ENCODE measurements at places on chromosomes 5 and 9.
A peak's percentile ranks its signal among the peaks of the same experiment; 100 is the strongest.

- DNase-seq = no peak
Observed at GRCh38 chr9:137373611-137373980, 49.4 kb downstream of the EXD3 start.

- no peak for DNase-seq
Observed at GRCh38 chr5:6317116-6317798, 61.1 kb downstream of the MED10 start.

- DNase-seq = peak; percentile 64
Observed at GRCh38 chr5:93164690-93165089, 416.3 kb downstream of the NR2F1-AS1 start.

- DNase-seq = peak; percentile 78
Observed at GRCh38 chr5:160188141-160189015, 40.9 kb upstream of the FABP6 start.

DNA sequence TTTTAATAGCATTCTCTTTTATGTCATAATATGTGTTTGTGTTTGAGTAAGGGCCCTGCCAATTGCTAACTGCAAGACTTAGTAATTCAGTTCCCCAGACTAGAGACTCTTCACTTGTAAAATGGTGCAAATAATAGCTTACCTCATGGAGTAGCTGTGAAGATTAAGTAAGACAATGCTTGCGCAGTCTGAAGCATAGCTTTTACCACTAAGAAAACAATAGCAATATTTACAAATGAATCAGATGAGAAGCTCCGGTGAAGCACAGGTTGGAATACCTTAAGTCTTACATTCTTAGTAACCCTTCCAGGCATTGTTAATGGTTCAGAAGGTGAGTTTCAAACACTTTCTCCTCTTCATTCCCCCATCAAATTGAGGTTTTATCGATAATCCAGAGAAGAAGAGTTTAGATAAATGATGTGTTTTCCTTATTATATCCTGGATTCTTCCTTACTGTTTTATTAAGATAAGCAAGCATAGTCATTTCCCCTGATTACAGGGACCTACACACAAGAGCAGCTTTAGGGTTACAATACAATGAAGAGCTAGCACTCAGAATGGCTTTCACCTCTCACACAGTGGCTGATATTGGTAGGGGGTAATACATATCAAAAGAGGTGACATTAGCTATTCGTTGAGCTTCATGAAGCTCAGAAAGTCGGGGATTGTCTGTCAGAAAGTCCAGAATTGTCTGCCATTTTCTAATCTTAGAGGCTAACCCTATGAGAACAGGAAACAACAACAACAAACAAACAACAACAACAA, 96.4 kb upstream of the EDIL3 start:
- DNase-seq = peak; percentile 24

DNA sequence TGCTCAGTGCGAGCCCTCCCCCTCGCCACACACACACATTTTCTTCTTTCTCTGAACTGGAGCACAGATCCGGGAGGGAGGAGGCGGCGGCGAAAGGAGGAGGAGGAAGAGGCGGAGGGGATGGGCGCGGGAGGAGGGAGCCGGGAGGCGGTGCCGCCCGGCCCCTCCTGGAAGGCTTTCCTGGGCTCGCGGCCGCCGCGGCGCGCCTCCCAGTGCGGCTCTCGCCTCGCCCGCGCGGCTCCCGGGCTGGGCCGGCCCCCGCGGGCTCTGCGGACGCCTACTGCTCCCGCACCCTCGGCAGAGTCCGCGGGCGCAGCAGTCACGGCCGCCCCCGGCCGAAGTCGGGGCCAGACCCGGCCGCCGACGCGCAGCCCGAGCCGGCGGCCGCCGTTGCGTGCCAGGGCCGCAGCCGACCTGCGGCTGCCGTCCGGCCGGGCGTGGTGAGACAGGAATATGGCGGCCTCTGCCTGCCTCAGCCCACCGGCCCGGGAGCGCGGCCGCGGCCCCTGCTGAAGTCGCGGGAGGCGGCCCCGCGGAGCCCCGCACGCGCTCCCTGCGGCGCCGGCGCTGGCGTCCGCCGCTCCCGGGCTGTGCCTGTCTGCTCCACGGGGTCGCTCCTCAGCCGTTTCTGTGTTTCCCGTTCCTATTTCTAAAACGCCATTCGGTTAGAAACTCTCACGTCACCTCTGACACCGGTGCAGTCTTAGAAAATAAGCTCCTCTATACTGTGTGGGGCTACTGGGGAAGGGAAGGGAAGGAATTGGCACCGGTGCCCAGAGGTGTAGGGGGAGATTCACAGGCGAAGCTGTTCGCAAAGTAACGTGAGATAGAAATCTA, 500 bp upstream of the GNAQ start:
- peak; percentile 91 for DNase-seq

GRCh38 chr9:128701227-128701854, 962 bp upstream of the PKN3 start:
- no peak for DNase-seq

DNA sequence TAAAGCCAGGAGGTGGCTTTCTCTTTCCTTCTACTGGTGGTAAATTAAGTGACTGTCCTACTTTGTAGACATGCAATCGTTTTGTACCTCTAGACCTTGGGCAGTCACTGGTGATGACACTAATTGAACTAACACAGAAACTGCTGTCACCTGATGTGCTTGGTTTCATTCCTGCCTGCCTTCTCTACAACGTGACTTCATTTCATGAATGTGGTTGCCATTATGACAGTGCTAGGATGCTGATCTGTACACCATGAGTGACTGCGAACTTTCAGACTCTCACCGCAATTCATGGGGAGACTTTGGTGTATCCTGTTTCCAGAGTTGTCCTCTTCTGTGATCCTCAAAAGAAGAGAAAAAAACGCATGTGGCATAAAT, 47.5 kb downstream of the UBE2QL1 start:
- DNase-seq = no peak

DNA sequence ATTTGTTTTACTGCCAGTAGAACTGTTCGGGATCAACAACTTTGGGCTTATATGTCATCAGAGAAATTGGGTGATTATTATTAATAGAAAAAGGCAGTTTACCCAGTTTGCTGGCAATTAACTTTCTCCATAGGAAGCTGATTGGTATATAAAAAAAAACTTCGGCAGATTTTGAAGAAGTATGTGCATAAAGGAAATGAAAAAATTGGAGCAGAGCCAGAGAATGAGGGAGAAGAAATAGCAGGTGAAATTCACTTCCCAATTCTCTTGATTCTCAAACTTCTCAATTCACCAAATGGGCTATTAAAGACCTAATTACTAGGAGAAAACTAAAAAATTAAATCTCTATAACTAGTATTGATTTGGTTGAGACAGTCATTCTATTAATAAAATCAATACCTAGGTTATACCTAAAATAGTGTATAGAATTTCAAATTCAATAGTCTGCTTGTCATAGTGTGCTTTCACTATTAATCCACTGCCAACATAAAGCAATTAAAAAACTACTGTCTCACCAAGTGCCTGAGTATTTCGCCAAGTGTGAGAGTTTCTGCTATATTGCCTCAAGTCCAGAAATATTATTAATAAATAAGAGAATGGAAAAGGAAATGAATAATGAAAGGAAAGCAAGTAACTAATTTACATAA, 47.5 kb downstream of the STX17 start:
- DNase-seq = no peak

GRCh38 chr9:35868933-35869332, 1.3 kb downstream of the OR13J1 start:
- DNase-seq = no peak

DNA sequence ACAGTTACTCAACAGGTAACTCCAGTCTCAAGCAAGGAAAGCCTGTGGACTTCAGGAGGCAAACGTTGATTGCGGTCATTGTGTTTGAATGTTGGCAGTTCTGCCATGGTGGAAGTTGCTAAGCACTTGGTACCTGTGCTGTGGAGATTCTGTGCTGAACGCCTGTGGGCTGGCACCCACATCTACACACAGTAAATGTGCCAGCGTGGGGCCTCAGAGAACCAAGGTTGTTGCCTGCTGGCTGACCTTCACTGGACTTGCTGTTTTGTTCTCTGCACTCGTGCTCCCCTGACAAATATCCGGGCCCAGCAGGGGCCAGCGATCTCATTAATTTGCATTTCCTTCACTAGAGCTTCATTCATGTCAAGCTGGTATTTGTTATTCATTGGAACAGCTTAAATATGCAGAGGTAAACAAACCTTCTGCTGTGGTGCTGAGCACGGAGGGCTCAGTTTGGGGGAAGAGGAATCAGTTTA, 141.8 kb downstream of the PRKACG start:
- no peak for DNase-seq

DNA sequence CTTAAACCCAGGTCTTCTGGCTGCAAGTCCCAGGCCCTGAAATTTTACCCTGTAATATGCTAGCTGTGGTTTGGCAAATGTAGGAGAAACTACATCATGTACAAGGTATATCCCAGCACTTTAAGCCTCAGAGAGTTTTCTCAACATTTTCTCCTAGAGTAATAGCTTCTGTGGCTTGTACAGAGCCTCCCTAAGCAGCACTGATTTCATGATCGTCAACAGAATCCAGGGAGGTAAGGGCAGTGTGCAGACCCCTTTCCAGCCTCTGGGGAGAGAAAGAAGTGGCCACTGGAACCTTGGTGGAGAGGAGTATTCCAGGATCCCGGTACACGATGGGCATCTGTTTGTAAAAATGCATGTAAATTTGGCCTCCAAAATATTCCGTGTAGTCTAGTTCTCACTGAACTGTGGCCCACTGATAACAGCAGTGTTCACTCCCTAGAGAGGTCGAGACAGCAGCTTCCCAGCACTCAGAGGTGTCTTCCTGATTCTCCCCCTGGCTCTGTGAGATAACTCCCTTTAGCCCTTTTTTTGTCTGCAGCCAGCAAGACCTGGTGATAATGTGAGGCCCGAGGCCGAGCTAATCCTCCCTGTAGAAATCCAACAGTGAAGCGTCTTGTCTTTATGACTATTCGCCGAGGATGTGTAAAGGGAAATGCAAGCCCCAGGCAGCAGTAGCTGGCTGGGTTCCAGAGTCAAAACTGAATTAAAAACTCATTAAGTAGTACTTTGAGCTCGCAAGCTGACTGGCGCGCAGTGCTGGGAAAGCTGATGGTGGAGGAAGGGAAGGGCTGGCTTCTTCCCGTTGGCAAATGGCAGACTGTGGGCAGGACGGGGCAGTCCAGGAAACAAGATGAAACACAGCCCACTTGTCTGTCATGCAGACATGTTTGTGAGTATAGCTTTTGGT, 59.0 kb downstream of the MAP1B start:
- no peak for DNase-seq

- DNase-seq = peak; percentile 85
Observed at GRCh38 chr5:150637245-150638052, 3.0 kb upstream of the SYNPO start.

DNA sequence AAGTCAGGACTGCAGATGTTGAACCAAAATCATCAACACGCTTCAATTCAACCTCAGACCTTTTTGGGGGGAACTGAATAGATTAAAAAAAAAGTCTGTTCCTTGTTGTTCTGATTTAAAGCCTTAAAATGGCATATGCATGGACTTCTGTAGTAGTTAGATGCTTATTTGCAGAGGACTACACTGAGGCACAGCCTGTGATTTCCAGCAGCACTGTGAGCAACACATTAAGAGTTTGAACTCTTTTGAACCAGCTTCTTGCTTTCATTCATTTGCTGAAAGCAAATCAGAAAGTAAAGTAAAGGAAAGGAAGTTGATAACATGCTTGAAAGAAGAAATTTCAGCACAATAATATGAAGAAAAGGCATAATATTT, 60.7 kb upstream of the DMAC1 start:
- no peak for DNase-seq

DNA sequence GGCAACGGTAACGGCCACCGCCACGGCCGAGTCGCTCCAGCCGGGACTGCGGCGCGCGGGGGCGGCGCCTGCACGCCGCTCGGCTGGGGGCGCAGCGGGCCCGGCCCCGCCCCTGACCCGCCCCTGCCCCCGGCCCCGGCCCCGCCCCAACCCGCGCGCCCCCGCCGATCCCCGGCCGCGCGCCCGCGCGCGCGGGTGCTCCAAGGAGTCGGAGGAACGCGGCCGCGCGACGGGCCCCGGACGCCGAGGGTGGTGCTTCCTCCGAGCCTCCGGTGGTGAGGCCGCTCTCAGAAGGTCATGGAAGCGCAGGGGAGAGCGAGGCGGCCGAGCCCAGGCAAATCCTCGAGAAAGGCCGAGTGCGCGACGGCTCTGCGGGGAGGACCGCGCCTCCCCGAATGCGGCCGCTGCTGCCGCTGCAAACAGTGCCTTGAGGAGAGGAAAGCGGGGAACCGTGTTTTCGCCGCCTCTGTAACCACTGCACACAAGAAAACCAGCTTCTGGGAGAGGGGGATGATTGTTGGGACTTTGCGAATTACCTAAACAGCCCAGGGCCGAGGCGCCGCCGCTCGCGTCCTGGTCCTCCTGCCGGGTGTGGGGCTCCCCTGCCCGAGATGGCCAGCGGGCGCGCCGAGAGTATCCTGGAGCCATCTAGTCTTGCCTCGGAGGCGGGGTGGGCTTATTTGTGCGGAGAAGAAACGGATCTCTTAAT, at the start of gene LIFR:
TSS of gene LIFR (minus strand) at position 48 of the 709 bp plus-strand sequence. CDS start 25,999 bp downstream, outside the sequence.
- DNase-seq = peak; percentile 69

- no peak for DNase-seq
Observed at GRCh38 chr5:73418244-73418691, 30.3 kb downstream of the FOXD1 start.

GRCh38 chr5:57601996-57602395, 119.4 kb upstream of the ACTBL2 start:
- no peak for DNase-seq

DNA sequence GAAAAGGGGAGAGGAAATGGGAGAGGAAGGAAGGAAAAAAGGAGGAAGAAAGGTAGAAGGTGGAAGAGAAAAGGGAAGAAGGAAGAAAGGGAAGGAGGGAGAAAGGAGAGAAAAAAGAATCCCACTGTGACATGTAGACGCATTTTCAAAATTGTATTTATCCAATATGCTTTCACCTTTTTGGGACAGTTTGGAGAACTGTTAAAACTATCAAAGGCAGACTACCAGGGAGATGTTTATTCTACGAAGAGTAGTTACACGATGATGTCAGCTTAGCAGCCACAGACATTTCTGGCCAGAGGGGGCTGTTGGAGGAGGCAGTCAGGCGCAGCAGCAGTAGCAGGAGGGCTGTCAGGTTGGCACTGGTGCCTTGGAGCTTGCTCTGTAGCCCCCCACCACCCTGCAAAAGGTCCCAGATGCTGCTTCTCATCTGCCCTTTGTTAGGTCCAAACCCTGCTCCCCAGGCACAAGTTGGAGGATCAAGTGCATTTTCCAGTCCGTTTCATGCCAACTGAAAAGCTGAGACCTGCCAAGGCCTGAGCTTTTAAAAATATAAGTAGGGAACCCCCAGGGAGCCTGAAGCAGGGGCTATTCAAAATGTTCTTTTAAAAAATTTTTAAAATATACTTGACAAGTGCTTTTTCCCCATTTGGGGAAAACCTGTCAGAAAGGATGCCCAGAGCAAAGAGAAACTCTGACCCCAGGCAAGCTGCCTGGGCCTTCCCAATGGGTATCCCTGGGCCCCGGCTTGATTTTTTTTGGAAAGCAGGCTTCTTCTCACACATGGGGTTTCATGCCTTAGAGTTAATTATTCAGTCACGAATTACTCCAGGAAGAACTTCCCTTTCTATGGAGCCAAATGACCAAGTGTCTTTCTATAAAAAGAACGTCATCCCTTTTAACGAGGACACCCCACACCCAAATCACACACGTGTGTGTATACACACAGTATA, 203.3 kb downstream of the SLIT3 start:
- DNase-seq = no peak

- no peak for DNase-seq
Observed at GRCh38 chr5:51375084-51375483, 8.2 kb upstream of the ISL1 start.

GRCh38 chr5:14038341-14038959, 94.0 kb upstream of the DNAH5 start:
- peak; percentile 92 for DNase-seq

All from brain microvascular endothelial cell (primary cell).